ENCODE measurements at places on chromosomes 4 and X.

- no peak for DNase-seq
Observed at GRCh38 chrX:11185861-11186260, 74.7 kb downstream of the HCCS start.

- DNase-seq = no peak
Observed at GRCh38 chr4:87019898-87020297, 85.1 kb downstream of the AFF1 start.

GRCh38 chr4:55927803-55928437, 20.8 kb upstream of the CEP135 start:
- no peak for DNase-seq

- no peak for DNase-seq
Observed at GRCh38 chrX:1401611-1402430, 9.9 kb upstream of the SLC25A6 start.

- no peak for DNase-seq
Observed at GRCh38 chrX:39574178-39574577, 523.6 kb downstream of the BCOR start.

DNA sequence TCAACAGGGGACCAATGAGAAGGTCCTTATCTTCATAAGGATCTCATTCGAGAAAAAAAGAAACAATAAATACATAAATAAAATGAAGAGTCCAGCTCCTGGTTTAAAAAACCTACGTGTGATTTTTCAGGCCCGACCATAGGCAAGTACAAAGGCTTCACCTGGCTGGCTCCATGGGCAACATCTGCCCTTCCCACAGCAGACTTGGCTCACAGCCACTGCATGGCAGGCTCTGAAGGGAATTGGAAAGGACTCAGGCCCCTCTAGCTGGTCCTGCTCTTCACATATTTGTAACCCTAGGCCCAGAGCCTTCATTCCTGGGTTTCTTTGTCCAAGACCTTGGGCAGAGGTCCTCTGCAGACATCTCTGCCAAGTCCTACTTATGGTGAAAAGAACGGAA, 228.1 kb downstream of the QDPR start:
- DNase-seq = no peak

DNA sequence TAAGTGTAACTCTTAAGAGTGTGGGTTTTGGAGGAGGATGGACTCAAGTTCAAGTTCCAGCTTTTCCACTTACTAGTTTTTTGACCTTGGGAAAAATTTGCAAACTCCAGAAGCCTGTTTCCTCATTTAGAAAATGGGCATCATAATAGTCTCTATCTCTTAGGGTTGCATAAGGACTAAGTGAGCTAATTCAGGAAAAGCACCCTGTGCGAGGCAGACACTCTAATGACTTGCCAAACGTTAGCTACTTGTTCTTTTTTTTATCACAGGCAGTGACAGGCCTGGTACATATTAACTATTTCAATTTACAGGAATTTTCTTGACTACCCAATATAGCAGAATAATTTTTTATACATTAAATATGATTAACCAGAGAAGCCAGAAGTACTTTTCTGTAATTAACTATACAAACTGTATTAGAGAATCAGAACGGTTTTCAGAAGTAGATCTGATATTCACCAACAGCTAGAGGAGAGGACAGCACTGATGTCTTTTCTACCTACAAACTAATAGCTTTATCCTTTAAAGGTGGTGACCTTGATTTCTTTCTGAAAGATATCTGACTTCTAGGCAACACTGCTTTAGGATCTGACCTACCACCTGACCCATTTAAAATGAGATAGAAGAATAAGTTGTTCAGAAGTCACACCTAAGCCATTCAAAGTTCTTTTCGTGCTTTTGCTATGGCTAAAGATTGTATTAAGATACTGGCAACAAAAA, 139.6 kb upstream of the HAND2 start:
- no peak for DNase-seq

- DNase-seq = peak; percentile 56
Observed at GRCh38 chr4:146243141-146243882, 29.0 kb downstream of the REELD1 start.

DNA sequence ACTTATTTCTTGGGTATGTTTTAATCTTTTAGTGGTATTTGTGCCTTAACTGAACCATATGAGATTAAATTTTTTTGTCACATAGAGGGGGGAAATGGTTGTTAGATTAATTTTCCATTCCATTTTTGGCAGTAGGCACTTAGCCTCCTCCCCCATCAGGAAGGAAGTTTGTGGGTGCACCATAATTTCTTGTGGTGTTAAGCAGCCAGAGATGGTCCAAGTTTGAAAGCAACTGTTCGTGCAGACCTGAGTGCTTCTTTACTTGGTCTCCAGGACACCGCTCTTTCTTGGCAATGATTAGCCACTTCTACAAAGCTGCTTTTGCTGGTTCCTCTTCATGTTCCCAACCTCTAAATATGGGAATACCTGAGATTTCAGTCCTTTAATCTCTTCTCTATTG, 92.7 kb upstream of the RPL34 start:
- no peak for DNase-seq

GRCh38 chr4:1274871-1275270, 14.8 kb upstream of the MAEA start:
- DNase-seq = no peak

DNA sequence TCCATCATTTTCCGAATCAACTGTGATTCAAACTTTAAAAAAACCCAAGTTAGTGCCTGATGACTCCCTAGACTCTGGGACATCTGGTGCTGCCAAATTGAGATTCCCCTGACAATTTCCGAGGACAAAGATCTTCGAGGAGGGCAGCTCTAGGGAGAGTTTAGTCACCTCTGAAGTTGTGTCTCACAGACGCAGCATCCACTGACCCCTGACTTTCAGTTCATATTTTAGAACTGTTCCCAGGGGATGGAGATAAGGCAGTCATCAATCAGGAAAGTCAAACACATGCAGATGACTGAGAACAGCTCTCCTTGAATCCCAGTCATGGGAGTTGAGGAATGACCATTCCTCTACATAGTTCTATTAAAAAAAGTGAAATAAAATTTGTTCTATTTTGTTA, 643.9 kb downstream of the TRIML1 start:
- DNase-seq = no peak

- DNase-seq = no peak
Observed at GRCh38 chr4:77761595-77761994, 57.6 kb downstream of the CNOT6L start.

- DNase-seq = no peak
Observed at GRCh38 chr4:2797545-2798305, 4.8 kb downstream of the SH3BP2 start.

- no peak for DNase-seq
Observed at GRCh38 chr4:131441004-131441688, 1707.9 kb upstream of the PCDH10 start.

DNA sequence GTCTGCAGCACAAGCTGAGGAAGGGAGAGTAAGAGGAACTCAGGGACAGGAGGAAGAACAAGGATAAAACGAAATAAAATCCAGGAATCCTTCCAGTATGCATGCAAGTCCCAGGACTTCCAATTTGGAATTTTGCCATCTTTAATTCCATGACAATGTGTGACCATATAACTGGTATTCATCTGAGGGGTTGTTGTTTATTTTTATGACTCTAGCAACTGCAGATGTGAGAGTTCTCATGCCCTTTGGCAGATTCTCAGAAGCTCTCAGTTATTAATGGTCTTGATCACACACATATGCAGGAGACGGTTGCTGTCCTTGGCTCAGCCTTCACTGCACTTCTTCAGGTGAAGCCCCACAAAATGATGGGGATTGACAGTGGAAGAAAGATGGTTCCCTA, 148.2 kb downstream of the SMIM20 start:
- no peak for DNase-seq

DNA sequence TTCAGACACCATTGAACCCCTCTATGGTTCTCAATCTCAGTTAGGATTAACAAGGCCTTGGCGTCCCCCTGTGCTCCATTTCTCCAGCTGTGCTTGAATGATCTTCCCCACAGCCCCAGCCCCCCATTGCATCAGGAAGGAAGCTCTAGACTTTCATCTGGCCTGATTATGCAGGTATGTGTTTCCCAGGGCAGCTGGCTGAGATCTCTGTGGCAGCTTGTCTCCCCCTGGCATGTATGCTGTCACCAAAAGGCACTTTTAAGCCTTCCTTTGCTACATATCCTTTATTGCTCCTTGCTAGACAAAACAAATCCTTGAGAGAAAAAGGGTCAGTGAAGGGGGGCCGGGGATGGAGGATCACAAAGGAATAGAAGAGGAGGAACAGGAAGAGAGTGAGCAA, 1056.0 kb upstream of the SLIT2 start:
- DNase-seq = no peak

GRCh38 chrX:119187298-119187697, 48.8 kb upstream of the PGRMC1 start:
- DNase-seq = no peak

- no peak for DNase-seq
Observed at GRCh38 chr4:84937381-84937977, 29.0 kb downstream of the WDFY3 start.

GRCh38 chrX:22392133-22392948, 119.6 kb downstream of the CBLL2 start:
- no peak for DNase-seq

DNA sequence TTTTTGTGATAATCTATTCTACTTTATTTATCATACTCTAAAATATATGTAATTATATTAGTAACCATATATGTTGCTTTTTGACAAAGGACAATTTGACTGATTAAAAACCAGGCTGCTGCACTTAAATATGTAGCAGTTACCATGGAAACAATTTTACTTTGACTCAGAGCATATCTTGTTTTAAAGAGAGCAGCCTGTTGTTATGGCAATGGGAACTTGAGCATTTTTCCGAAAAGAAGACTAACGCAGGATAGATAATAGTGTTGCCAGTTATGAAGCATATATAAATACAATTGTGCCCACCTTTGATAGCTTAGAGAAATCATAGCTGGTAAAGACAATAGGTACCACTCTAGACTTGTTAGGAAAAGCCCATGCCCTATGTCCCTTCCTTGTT, 283.0 kb downstream of the GASK1B start:
- DNase-seq = no peak

DNA sequence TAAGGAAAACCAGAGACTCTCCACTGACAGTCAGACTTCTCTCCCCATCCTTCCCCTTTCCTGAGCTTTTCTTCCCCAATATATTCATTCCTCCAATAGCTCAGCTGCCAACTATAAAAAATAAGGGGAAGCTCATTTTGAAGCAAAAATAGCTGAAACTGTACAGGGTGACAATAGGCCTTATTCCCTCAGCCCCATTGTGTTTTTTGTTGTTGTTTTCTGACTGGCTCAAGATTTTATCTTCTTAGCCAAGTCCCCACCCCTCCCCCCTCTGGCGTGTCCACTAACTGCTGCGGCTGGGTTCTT, 26.2 kb downstream of the PRPS1 start:
- no peak for DNase-seq

DNA sequence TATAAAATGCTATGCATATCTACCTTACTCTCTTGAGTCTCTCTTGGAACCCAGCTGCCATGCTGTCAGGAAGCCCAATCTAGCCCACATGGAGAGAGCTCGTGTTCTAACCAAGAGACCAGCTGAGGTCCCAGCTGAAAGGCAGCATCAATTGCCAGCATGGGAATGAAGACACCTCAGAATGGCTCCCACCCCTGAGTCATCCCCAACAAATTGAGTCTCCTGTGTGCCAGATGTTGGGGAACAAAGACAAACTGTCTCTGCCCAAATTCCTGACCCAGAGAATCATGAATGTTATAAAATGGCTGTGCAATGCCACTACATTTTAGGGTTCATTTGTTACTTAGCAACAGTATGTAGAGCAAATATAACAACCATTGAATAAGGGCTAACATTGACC, 105.2 kb upstream of the STX18 start:
- DNase-seq = no peak

GRCh38 chr4:108400309-108400708, 220.1 kb upstream of the RPL34 start:
- DNase-seq = no peak

DNA sequence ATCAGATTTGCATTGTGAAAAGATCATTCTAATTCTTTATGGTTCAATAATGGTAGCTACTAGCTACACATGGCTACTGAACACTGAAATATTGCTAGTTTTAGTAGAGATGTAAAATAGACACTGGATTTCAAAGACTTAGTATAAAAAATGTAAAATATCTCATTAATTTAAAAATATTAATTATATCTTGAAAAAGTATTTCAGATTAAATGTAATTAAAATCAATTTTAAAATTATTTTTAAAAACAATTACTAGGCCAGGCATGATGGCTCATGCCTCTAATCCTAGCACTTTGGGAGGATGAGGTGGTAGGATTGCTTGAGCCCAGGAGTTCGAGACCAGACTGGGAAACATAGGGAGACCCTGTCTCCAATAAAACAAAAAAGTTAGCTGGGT, 20.4 kb upstream of the TLR2 start:
- DNase-seq = no peak

DNA sequence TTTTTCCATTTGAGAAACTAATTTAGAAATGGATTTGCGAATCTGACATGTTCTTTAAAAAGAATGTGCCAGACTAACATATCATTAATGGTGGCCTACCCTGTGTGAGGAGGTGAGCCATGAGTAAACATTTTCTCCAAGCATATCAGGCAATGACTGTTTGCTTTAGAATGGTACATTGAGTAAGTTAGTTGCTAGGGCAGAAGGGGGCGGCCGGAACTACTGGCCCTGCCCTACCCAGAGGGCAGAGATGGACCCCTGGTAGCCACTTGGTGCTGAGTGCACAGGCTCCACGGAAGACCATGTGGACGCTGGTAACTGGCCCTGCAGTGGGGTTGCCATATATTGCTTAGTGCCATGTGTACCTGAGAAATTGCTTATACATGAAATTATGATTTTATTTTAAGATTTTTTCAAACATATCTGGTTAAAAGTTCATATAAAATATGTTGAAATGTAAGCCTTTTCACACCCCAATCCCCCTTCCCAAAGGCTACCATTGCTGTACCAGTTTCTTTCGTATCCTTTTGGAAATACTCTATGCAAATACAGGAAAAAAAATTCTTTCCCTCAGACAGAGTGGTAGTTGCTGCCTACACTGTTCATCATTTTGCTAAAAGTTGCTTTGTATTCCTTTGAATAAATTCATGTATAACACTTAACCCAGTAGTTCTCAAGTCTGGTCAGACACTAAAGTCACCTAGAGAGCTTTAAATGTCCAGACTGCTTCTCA, 8.8 kb downstream of the FNIP2 start:
- no peak for DNase-seq

GRCh38 chr4:165112368-165113121, at the start of gene TMEM192:
Gene TMEM192, minus strand, starts transcription at chr4:165112860. Its CDS starts 87 bp downstream, at chr4:165112773.
- DNase-seq = peak; percentile 87

- no peak for DNase-seq
Observed at GRCh38 chr4:140298001-140298400, 75.4 kb upstream of the SCOC start.

DNA sequence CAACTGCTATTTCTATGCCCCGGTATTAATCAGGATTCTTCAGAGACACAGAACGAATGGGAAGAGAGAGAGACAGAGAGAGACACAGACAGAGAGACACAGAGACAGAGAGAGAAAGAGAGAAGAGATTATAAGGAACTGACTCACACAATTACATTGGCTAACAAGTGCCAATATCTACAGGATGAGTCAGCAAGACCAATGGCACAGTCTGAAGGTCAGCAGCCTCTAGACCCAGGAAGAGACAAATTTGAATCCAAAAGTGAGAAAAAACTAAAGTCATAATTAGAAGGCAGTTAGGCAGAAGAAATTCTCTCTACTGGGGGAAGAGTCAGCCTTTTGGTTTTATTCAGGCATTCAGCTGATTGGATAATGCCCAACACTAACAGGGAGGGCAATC, 187.3 kb downstream of the MAB21L2 start:
- DNase-seq = no peak

Data from stimulated activated CD4-positive, alpha-beta T cell treated with anti-CD3 and anti-CD28 coated beads, Interleukin-1b, Interleukin-23, amount 100 ng/mL, for 24 hours (primary cell).